Lower lobe of right lung (tissue), 2 donors: ENCODE measurements at places on chromosomes 3 and 15. TPM values are rescaled to one million over a fixed set of nuclear protein-coding genes. Genes with fewer than 3 reads are reported as not detected.
A peak's percentile ranks its signal among the peaks of the same experiment; 100 is the strongest.

Gene GCSAM
- 1.5 TPM for total RNA-seq

Gene CPLX3
- not detected for total RNA-seq

GRCh38 chr3:145266368-145266767, 894.6 kb downstream of the PLOD2 start:
- no peak for DNase-seq

GRCh38 chr3:43207628-43208085, 78.7 kb upstream of the SNRK start:
- no peak for DNase-seq

- no peak for DNase-seq
These were observed 459.1 kb upstream of the BCHE start for GRCh38 chr3:166296179-166296783.

DNA sequence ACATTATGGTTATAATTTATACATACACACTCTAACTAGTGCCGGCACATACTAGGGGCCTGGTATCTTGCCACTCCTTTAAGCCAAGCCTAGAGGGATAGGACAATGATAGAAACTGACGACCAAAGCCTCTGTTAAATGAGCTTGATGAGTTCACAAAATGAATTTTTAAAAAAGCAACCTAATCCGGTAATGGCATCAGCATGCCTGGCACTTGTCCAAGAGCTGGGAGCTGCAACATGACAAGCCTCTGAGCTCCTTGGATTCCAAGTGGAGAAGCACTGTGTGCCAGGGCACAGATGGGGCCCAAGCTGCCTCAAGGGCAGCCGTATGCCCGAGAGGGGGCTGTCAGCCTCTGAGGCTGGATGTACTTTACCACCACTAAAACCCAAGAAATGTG, 9.7 kb downstream of the ETV5 start:
- DNase-seq, result peak; percentile 63

DNA sequence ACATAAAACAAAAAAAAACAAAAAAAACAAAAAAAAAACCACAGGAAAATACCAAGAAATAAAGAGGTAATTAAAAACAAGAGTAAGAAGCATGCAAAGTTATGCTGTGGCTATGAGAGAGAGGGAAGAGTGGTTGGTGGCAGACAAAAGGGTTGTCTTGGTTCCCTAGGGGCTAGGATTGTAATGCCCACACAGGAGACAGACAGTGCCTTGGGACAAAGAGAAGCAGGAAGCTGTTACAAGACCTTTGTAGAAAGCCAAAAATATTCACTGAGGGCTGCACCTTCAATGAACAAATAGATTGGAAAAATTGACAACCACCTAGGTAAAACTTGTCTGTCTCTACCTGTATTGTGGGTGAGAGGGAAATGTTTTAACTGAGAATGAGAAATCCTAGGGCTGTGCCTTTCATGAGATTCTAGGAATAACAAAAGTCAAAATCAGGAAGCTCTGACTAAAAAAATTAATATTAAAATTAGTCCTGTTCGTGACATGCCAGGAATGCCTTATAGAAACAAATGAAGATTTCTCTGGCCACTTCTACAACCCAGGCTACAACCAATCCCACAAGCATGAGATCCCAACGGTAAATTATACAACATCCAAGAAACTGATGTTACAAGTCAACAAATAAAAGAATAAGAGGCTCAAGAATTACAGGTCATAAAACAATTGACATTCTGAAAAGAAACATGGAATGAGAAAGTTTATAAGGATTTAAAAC, 45.0 kb upstream of the PRICKLE2 start:
- no peak for DNase-seq
